ENCODE measurements at places on chromosomes 11 and 22.

DNA sequence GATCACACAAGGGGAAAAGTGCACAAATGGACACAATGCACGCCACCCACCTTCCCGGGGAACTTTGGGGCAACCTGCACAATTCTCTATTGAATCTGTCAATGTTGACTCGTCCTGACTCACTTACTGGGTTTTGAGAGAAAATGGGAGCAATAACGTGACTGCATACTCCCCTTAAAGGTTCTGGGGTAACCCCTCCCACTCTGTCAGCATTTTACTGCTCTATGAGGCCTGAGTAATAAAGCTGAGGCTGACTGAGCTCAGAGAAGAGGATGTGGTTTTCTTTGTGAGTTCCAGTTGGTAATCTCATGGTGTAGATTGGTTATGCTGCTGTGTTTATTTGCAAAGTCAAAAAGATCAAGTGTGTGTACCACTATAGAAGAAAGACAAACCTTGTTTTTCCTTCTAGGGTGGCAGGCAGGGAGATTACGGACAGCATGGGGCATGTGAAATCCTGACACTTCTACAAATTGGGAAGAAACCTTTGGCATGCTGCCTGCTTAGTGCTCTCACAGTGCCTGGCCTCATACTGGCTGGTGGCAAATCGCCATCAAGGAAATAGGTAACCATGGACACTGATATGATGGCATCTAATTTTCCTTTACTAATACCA lies 16.1 kb upstream of the APOA1 start:
- DNase-seq = no peak

- DNase-seq = no peak
Observed at GRCh38 chr11:35012467-35013191, 96.2 kb downstream of the PDHX start.

DNA sequence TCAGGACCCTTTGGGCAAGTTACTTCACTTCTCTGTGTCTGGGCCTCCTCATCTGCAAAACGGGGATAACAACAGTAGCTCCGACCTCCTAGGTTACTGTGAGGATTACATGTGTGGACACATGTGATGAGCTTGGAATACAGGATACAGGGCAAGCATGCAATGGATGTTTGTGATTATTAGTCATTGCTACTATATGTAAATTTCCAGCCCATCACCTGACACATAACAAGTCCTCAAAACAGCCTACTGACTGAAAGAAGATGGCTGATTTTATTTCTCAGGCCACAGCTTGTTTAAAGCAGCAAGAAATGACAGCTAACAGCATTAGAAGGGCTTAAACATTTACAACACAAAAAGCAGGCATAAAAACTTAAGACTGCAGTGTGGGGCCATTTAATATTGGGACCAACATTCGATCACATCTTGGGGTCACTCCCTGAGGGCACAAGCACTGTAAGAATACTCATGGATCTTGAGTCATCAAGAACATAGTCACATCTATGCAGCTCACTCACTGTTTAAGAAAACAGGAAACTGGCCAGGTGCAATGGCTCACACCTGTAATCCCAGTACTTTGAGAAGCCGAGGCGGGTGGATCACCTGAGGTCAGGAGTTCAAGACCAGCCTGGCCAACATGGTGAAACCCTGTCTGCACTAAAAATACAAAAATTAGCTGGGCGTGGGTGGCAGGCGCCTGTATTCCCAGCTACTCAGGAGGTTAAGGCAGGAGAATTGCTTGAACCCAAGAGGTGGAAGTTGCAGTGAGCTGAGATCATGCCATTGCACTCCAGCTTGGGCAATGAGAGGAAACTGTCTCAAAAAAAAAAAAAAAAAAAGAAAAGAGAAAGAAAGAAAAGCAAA lies 49.5 kb downstream of the ABTB2 start:
- no peak for DNase-seq

GRCh38 chr11:1459219-1459575 lies 27.4 kb downstream of the MOB2 start:
- no peak for DNase-seq

- DNase-seq = no peak
Observed at GRCh38 chr11:77029829-77030228, 4.4 kb upstream of the B3GNT6 start.

DNA sequence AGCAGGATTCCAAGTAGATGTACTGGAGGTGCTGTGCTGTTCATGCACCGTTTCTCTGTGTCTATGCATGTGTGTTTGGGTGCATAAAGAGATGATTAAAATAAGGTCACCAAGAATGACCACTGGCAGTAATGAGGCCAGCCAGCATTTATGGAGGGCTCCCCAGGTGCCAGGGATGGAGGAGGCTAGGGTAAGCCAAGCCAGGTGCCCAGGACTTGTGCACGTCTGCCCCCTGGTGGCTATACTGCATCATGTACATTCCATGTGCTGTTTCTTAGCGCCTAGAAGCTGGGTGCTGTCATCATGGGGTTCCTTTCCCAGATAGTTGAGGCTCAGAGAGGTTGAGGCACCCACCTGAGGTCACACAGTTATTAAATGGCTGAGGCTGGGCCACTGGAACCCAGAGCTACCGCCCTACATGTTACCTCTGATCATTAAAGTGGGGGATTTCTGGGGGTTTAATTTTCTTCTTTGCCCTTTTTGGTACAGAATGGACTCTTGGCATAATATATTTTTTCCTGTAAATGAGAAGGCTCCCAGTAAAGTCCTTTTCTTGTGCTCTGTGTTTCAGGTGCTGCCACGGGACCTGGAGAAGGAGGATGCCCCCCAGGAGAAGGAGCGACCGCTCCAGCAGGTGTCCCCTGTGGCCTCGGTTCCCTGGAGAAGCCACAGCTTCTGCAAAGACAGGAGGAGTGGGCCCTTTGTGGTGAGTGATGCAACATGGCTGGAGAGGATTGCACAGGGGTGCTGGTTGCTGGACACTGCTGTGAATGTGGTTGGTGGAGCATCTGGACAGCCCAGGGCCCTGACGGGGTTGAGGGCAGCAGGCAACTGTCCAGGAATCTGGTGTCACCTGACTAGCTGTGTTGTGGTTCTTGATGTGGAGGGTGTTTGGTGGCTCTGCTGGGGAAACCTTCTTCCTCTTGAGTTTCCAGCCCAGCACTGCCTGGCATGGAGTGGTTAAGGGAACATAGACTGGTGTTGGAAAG lies 96.4 kb downstream of the KIAA1671 start:
- DNase-seq = peak; percentile 77

DNA sequence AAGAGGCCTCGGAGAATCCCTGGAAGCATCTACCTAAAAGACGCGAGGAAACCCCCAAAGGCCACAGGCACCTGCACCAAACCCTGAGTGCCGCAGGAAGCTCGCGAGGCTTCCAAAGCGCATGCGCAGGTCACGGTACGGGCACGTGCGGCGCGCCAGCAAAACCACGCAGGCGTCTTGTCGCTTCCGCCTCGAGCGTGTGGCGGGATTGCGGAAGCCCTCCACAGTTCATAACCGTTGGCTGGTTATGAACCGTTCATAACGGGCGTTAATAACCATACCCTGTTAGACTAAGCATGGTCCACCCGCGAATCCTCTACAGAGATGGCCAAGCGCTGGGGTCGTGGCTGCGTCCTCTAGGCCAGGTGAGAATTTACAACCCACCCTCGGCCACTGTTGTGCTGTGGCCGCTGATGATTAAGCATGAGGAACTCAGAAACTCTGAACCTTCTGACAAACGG lies 46.4 kb downstream of the MORC2 start:
- DNase-seq = peak; percentile 68

GRCh38 chr11:77038029-77038824 lies 4.0 kb downstream of the B3GNT6 start:
- no peak for DNase-seq
